ENCODE measurements at places on chromosomes 4 and X.

GRCh38 chr4:53644607-53645006, 53.3 kb upstream of the LNX1 start:
- DNase-seq = no peak

- no peak for DNase-seq
Observed at GRCh38 chr4:168831585-168831918, 178.5 kb downstream of the CBR4 start.

- DNase-seq = no peak
Observed at GRCh38 chrX:126770179-126770578, 49.4 kb upstream of the PRR32 start.

DNA sequence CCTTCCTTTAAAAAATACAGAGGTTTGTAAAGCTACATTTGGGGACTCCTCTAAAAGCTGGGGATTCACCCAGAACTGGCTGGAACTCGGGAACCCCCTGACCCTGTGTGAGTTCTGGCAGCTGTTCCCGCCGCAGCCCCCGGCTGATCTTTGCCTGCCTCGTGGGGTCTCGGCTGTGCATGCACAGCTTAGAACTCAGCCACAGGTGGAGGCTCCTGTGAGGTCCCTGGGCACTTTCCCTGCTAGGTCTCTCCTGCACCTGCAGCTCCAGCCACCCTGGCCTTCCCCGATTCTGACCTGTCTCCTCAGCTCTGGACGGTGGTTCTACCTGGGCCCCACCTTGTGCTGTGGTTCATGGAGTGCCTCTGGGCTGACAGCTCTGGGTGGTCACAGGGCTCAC, 48.6 kb upstream of the HGFAC start:
- DNase-seq = no peak

- DNase-seq = no peak
Observed at GRCh38 chrX:10121787-10122186, 35.0 kb upstream of the CLCN4 start.

- DNase-seq = no peak
Observed at GRCh38 chr4:131006388-131006787, 1910.4 kb downstream of the C4orf33 start.

GRCh38 chrX:24298191-24298590, 15.7 kb downstream of the SUPT20HL2 start:
- DNase-seq = no peak

GRCh38 chr4:41161355-41161754, 53.0 kb downstream of the APBB2 start:
- no peak for DNase-seq

GRCh38 chr4:126738926-126739325, 893.8 kb upstream of the INTU start:
- DNase-seq = no peak
